ENCODE measurements at places on chromosomes 3 and 15.

DNA sequence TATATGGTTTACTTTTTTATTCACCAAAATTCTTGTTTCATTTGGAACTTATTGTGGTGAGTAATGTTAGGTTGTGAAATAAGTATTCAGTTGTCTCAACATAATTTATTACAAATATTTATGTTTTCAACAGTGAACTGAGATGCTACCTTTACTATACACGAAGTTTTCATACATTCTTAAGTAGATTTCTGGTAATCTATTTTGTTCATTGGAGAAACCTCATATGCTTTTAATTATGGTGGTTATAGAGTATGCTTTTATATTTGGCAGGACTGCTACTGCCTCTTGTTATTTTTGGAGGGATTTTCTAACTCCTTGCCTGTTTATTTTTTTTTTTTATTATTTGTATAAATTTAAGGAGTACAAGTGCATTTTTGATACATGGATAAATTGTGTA lies 253.1 kb downstream of the NLGN1 start:
- DNase-seq, result no peak

DNA sequence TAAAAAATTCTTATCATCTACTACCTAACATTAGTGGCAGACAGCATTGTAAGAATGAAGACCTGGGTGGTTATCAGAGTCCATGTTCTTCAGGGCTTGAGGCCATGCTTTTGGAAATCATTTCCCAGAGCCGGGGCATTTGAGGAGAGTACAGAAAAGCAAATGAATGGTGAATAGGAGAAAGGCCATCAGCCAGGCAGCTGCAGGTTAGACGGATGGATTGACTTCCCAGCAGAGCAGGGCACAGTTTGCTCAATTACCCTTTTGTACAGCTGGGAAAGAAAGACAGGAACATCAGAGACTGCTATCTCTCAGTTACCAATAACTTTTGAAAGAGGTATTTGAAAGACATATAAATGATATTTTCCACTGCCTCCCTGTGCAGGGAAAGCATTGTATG lies 135.6 kb downstream of the ALCAM start:
- no peak for DNase-seq

GRCh38 chr3:27356976-27357375 lies 12.2 kb downstream of the NEK10 start:
- DNase-seq, result no peak

DNA sequence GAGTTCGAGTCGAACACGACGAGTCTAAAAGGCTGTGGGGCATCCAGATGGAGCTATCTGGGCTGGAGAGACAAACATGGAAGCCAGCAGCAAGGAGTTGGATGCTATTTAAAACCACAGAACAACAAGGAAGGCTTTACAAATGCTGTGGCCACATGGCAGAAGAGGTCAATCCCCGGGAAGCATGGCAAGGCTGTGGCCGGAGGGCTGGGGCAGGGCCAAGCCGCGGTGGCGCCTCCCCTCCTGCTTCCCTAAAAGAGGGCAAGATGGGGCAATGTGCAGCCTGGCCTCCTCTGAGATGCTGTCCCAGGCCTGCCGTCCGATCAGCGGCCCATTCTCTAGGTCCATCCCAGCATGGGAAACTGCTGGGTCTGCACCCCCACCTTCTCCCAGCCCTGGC lies 139.1 kb downstream of the SRGAP3 start:
- no peak for DNase-seq

GRCh38 chr3:155323063-155323666 lies 29.7 kb upstream of the STRIT1 start:
- peak; percentile 31 for DNase-seq

DNA sequence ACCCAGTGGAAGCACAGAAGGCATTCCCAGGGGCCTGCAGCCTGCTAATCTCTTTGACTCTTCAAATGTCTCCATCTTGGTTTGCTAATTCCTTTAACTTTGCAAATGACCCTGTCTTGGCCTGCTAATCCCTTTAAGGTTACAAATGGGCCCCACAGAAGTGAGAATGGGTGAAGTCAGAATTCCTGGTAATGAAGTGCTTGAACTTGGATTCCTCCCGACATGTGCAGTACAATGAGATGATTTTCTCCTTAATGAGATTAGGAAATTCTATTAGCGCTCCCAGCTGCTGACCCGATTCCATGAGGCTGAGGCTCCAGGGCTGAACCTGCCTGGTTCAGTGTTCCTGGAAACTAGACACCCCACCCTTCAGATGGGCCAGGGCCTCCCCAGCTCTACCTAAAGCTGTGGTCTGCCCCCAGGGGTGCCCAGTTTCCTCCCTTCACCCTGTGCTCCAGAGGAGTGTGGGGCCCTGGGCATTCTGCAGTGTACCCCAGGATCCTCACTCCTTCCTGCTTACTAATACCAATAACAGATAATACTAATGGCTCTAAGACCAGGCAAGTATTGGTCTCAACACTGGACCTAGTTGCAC lies 47.4 kb downstream of the SCN5A start:
- DNase-seq, result no peak

DNA sequence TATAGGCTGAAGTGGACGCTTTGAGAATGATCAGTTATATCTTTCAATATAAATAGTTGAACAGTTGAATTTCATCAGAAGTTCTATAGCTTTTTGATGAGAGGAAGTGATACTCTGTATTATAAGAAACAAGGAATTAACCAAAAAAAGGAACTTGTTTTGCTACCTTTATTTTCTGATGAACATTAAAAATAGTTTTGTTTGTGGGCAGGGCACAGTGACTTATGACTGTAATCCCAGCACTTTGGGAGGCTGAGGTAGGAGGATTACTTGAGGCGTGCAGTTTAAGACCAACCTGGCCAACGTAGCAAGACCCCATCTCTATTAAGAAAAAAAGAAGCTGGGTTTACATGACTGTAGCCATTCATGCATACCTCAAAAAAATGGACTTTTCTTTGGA lies 16.7 kb downstream of the BLOC1S6 start:
- no peak for DNase-seq

GRCh38 chr3:23341147-23341838 lies 138.2 kb downstream of the UBE2E2 start:
- no peak for DNase-seq

- no peak for DNase-seq
Observed at GRCh38 chr3:196207833-196208607, 3.2 kb downstream of the ZDHHC19 start.

GRCh38 chr3:45618081-45618509 lies 23.5 kb downstream of the LIMD1 start:
- no peak for DNase-seq

GRCh38 chr3:4613366-4613765 lies 120.2 kb downstream of the ITPR1 start:
- no peak for DNase-seq

- no peak for DNase-seq
Observed at GRCh38 chr3:170999737-171000242, 26.7 kb downstream of the SLC2A2 start.

GRCh38 chr3:97983933-97984491 lies 11.8 kb upstream of the RIOX2 start:
- DNase-seq, result no peak

GRCh38 chr3:71703797-71704196 lies 21.4 kb downstream of the EIF4E3 start:
- DNase-seq, result no peak

GRCh38 chr3:140292684-140293083 lies 357.7 kb downstream of the CLSTN2 start:
- DNase-seq, result no peak

DNA sequence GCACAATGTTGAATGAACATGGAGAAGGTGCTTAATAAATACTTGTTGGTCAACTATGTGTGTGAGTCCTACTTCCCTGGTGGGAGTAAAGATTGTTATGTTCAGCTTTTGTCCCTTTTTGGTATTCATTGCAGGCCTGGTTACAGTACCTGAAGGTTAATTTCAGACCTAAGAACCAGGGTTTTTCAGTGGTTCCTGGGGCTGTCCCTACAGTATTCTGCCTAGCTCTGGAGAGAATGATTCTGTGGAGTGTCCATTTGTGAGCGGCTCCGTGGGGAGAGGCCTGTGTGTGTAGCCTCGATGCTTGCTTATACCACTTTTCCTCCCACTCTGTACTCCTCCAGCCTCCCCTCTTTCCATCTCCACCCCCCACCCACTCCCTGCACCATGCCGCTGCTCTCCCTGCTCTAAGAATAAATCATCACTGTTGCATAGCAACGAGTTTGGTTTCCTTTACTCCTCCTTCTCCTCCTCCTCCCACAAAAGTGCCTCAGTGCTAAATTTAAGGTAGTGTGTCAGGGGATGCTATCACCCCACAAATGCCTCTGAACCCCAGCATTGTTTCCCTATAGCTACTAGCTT lies 150.6 kb upstream of the ROPN1 start:
- no peak for DNase-seq

DNA sequence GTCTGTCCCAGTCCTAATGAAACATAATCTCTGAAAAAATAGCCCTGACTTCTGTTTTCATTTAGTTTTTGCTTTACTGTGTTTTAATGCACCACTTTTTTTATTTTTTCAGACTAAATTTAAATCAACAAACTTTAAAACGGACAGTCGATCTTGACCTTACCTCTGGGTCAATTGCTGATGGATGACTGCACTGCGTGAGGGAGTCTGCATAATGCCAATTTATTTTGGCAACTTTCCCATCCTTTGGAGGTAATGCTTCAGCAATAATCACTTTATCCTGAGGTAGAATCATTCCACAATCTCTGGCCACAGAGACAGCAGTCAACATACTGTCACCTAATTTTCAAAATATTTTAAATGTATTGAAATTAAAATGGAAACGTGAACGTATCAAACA lies 32.5 kb upstream of the GP5 start:
- no peak for DNase-seq

- no peak for DNase-seq
Observed at GRCh38 chr3:69890084-69890483, 109.4 kb upstream of the SAMMSON start.

DNA sequence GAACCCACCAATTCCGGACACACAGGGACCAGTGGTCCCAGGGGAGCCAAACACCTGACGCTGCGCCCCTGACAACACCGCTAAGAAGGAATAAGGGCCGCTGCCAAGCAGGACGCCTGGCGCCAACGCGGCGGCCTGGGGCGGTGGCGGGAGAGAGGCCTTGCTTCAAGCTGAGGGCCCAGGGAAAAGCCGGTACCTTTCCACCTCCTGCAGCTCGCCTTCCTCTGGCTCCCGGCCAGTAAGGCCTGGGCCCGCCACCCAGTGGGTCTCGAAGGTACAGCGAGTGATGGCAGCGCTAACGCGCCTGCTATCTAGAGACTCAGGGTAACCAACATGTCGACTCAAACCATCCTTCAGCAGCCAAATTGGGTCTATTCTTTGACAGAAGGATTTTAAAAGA lies 1074.1 kb downstream of the SI start:
- DNase-seq, result no peak

DNA sequence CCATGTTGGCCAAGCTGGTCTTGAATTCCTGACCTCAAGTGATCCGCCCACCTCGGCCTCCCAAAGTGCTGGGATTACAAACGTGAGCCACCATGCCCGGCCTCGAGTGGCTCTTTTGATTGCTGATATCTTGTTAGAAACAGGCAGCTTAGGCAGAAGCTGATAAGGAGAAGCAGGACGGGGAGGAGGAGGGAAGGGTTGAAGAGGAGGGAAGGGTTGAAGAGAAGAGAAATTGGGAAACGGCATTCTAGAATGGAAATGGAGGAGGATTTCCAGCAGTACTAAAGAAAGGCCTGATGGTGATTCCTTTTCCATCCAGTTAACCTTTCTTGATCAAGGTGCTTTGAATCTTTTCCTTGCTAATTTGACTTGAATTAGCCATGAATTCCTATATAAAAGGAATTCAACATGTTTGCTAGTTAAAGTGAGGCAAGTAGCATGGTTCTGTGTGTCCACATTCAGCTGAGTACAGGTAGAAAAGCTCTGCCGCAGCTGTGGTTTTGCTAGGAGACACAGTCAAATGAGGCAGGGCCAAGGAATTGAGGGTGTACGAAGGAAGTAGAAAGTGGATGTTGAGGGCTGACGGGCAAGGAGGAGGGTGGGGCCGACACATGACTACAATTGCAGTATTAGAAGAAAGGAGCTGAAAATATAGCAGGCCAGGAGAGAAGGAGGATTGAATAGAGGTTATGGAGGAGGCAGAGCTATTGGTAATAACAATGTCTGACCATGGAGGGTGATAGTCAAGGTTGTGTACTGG lies 27.2 kb upstream of the ATP1B3 start:
- DNase-seq, result no peak

DNA sequence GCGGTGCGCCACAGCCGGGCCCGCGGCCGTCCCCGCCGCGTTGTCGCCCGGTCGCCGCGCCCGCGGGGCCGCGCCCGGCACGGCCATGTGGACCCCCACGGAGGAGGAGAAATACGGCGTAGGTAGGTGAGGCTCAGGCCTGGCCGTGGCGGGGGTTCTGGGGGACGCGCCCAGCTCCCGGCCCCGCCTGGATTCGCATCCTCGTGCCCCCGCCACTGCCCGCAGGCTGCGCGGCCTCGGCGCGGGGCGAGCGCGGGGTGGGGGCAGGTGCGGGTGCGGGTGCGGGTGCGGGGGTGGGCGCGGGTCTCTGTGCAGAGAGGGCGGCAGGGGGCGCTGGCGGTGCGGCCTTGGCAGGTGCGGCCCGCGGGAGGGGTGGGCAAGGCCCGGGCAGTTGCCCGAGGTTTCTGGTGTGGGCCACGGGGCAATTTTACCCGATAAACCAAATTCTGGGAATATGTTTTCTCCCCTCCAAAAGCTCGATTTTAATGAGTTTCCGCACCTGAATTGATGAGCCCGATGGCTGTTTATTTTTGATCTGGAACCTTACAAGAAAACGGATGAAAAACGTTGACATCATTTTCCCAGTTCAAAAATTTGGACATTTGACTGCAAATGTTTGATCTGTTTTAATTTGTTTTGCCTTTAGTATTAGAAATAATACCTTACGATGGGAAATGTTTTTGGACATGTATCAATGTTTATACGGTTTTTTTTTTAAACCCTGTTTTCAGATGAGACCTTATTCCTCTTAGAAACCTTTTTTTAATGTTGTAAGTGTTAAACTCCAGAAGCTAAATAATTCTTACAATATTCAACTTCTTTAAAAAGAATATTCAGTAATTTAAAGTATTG lies 678 bp downstream of the DOCK3 start:
- no peak for DNase-seq

DNA sequence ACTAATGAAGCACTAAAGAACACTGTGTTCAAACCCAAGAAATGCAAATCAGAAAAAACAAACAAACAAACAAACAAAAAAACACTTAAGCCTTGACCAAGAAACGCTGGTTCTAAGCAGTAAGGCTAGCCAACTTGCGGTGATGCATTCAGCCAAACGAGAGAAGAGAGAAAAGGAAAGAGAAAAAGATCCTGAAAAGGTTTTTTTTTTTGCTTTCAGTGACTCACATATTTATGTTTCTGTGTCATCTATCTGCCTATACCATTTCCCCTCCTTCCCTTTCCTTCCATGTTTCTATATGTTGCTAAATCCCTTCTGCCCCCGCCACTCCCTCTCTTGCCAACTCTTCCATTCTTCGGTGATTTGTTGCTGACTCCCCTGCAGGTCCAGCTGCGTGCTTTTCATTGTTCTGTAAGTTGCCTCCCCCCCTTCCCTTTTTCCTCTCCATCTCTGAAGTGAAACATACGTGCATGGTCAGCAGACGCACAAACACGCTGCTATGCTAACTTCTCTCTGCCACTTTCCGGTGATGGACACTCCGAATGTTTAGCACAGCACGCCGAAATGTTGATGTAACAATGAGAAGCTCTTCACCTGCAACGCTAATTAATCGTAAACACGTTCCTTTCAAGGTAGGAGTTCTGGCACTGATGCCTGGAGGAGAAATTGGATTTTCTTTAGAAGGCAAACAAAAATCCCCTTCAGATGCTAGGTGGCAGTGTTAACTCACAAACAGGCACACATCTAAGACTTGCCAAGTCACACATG lies 154.4 kb downstream of the TUSC7 start:
- DNase-seq, result peak; percentile 5
